Hepatocyte (in vitro differentiated cells): ENCODE measurements at places on chromosomes 16 and 17. TPM values are rescaled to one million over a fixed set of nuclear protein-coding genes. Genes with fewer than 3 reads are reported as not detected.

DNA sequence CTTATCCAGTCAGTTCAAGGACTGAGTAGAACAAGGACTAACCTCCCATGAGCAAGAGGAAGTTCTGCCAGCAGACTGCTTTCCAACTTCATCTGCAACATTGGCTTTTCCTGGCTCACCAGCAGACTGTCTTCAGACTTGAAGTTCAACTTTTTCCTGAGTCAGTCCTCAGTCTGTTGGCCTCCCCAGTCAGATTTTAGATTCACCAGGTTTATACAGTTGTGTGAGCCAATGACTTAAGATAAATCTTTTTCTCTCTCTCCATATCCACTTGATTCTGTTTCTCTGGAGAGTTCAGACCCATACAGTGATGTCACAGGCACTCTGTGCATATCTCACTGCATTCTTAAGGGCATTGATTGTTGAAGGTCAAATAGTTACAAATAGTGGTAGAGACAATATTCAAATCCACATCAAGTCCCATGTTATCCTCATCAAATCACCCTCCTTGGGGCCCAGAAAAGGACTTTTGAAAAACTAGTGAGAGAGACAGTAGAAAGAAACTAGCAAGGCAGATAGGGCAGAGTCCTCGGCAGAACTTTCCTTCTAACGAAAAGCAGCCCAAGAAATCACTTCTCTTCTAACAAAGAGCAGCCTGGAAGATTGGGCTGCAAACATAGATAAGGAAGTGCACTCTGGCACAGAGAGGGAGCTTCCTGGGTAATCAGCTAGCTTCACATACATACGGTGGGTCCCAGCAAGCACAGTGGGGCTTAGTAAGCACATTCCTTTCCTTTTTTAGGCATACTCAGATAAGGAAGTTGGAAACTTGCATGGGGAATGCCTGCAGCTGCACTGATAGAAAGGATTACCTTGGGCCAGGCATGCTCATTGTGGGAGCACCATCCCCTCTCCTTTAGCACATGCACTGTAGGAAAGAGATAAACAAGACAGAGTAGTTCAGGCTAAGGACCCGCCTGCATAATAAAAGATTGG lies 132.3 kb upstream of the FAM20A start:
- peak; percentile 73 for DNase-seq

EVI2B gene
- not detected in 2 replicates for total RNA-seq

DNA sequence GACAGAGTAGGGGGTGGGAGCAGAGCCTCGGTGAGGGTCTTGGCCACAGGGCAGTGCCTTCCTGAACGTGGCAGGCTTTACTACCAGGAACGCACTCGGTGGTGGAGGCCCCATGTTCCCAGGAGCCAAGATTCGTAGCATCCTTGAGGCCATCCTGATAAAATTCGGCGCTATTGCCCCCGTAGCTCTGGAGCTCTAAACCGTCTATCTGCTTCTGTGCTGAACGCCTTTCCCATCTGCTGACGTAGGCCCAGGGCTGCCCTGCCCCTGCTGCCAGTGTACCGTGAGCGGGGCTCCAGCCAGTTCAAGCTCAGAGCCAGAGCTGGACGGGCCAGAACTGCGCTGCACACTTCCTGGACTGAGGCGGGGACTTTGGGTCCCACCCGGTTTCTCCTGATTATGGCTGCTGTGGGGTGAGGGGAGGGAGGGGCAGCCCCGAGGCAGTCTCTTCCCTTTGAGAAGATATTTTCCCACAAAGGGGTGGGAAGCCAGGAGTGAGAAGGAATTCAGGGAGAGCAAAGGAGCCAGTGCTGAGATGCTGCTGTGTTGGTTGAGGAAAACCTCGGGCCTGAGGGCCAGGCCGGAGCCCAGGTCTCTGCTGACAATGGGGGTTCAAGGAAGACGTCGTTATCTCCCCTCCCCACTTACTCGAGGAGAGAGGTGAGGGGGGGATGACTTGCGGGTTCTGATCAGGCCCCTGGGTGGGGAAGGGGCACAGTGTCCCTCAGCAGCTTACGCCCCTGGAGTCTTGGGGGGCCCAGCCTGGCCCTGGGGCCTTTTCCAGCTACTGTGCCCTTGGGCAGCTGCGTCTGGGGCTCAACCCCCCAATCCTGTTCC lies 29.4 kb downstream of the OR1D5 start:
- no peak for DNase-seq

DNA sequence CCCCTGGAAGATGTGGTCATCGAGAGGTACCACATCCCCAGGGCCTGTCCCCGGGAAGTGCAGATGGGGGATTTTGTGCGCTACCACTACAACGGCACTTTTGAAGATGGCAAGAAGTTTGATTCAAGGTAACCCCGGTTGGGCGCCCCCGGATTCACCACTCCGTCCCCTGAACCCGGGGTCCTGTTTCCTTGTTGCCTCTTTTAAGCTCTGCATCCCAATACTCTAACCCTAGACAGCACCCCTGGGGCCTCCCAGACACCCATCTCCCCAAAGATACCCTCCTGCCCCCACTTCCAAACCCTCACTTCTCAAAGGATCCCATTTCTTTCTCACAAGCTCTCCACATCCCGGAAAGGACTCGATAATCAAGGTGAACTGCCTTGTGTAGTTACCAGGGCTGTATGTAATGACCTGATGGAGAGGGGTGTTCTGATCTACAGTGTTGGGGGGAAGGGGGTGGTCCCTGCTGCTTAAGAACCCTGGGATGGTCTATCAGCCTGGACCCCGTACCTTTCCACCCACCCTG lies 412 bp downstream of the FKBP10 start:
- DNase-seq = no peak

ST6GALNAC2 gene
- 1.4 and 2.3 TPM in 2 replicates for total RNA-seq

GRCh38 chr16:22813948-22814710 lies at the start of gene HS3ST2:
Gene HS3ST2 (plus strand): TSS chr16:22814162. CDS start chr16:22814611, 449 bp downstream.
- peak; percentile 67 for DNase-seq

LLGL2 gene
- 60.9 and 81.8 TPM in 2 replicates for total RNA-seq

CACNA1G gene
- total RNA-seq = 2.9 and 4.8 TPM in 2 replicates

TBC1D26 gene
- 0.40 and 1.7 TPM in 2 replicates for total RNA-seq

- peak; percentile 65 for DNase-seq
Observed at GRCh38 chr17:27315322-27315721, 21.4 kb downstream of the WSB1 start.

DNA sequence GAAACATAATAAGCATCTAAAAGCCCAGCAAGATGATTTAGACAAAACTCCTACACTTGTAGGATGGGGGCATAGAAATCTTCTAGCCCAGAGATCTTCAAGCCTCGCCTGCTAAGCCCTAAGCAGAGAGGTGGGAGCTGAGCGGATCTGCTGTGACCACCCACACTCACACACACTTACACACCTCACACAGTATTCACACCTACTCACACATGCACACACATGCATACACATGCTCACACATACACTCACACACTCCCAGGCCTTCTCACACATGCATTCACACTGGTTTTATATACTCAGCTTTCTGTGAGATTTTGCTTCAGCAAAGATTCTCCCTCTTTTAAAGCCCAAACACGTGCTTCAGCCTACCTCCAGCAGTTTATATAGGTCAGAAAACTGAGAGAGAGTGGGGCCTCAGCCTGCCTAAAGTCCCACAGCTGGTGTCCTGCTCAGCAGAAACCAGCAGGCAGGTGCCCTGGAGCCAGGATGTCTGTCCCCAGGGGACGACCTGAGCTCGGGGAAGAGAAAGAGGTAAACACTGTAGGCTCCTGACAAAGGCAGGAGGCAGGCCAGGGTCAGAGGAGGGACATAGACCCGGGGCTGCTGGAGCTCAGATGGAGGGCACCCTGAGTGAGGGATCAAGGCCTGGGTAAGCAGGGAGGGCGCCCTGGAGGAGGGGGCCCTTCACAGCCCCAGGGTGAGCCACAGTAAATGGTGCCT lies 12.0 kb upstream of the KRT19 start:
- DNase-seq = no peak

PARN gene
- total RNA-seq = 23.8 and 35.6 TPM in 2 replicates

GRCh38 chr17:17978481-17979424 lies 6.1 kb downstream of the DRC3 start:
- DNase-seq = no peak

GRCh38 chr17:36523113-36523512 lies 11.6 kb downstream of the MYO19 start:
- DNase-seq = no peak

DNA sequence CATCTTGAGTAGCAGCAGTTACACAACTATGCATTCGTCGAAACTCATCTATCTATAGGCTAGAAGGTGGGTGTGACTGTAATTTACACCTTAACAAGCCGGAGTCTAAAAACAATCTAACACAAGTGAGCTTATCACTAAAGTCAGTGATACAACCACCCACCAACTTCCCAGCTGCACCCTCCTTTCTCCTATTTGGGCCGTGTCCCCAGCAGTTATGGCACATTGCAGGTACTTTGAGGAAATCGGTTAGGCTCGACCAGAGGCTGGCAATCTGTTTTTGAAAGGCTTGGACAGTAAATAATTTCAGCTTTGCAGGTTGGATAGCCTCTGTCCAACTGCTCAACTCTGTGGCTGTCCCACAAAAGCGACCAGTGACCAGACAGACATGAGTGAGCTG lies 26.0 kb downstream of the USP22 start:
- DNase-seq = no peak

DNA sequence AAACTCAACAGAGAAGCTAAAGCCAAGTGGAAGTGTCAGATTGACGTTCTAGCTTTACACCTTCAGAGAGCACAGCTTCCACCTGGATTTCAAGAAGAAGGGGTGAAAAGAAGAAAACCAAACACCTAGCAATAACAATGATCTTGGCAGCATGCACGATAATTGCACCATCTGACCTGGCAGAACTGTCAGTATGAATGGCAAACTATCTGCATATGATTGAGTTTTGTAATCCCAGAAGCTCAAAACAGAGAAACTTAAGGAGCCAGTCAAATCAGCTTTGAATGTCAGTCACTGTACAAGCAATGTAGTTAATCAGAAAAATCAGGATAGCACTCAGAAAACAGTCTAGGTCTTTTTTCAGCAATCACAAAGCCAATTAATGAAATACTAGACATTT lies 427.1 kb downstream of the ZFHX3 start:
- no peak for DNase-seq

SETD6 gene
- total RNA-seq = 9.9 and 11.4 TPM in 2 replicates

DNA sequence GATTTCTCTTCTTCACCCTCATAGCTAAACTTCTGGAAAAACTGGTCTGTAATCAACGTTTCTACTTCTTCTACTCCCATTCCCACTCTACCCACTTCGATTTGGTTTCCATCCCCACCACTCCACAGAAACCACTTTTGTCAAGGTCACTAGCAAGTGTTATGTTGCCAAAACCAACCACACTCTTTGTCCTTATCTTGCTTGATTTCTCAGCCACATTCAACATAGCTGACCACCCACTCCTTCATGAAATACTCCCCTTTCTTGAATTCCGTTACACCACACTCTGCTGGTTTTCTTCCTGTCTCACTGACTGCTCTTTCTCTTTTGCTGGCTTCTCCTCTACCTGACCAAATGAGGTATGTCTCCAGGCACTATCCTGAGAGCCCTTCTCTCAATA lies 11.9 kb downstream of the IKZF3 start:
- no peak for DNase-seq

DNA sequence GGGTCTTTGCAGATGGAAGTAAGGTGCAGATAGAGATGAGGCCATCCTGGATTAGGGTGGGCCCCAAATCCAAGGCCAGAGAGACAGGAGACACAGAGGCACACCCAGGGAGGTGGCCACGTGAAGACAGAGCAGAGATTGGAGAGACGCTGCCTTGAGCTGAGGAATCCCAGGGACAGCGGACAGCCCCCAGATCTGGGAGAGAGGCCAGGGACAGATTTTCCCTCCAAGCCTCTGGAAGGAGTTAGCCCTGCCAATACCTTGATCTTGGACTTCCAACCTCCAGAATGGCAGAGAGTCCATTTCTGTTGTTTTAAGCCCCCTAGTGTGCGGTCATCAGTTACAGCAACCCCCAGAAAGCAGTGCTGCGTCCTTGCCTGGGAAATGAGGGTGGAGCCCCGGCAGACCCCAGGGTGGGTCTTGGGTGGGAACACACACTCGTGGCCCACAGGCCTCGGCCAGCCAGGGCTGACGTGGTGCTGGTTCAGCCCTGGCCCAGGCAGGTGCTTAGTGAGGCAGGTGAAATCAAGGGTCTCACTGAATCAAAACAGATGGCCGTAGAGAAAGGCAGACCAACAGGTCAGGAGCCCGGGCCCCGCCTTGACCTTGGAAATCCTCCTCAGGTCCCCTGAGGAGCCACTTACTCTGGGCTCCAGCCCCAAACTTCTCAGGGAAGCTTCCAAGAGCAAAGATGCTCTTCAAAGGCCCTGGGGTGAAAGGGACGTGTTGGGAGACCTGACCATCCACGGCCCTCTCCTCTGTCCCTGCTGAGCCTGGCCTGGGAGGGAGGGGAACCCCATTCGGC lies 169.3 kb downstream of the RBFOX3 start:
- no peak for DNase-seq

DNA sequence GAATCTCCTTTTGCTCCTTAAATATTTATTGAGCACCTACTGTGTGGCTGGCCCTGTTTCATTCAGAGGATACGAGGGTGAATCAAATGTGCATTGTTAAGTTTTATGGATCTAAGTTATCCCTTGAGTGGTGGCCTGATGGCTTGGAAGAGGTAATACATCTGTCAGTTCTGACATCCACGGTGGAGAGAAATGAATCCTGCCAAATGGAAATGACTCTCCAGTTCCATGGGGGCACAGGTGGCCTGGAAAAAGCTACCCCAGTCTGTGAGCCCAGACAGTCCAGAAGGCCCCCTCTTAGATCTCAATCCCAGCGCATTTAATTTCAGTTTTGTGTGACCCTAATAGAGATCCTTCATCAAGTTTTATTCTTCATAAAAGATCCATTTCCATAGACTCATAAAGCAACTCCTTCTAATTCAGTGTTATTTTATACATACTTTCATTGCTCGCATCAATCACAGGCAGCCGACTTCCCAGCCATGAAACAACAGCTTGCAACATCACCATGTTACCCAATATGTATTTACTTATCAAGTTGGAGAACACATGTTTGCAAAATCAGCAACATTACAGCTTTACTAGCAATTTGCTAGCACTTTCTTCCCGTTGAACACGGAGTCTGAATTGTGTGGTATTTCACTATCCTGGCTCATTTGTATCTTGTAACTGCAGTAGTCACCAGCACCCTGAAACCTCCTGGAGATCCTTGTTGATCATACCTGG lies 334.8 kb upstream of the HSBP1 start:
- peak; percentile 23 for DNase-seq

DNA sequence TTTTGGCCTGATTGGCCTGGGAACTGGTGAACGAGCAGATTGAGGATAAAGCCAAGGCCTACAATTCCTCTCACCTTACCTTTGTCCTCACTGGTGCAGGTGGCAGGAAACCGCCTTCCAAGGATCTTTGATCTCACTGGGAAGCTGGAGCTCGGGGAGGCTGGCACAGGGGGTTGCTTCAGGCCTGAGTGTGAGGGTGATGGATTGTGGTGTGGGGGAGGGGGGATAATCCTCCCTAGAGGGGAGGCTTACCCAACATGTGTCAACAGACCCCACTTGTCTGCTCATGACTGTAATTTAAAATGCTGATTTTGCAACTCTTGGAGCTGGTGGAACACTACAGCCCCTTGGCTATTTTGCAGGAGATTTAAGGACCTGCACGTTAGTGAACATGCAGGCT lies 4.5 kb upstream of the RMI2 start:
- DNase-seq = no peak

- DNase-seq = no peak
Observed at GRCh38 chr16:728890-729744, 2.2 kb downstream of the HAGHL start.

GRCh38 chr16:59410451-59410850 lies 676.3 kb upstream of the GOT2 start:
- no peak for DNase-seq

- peak; percentile 78 for DNase-seq
Observed at GRCh38 chr17:81365148-81365600, 30.1 kb upstream of the BAHCC1 start.

SCGB1C2 gene
- total RNA-seq = not detected in 2 replicates

DGKE gene
- 5.5 and 6.6 TPM in 2 replicates for total RNA-seq

SLC16A6 gene
- total RNA-seq = 0.44 TPM in 1 of 2 replicates, not detected in the other

OR1A1 gene
- not detected in 2 replicates for total RNA-seq
